A549 (cell line): ENCODE measurements at places on chromosomes 3 and 15.
A peak's percentile ranks its signal among the peaks of the same experiment; 100 is the strongest.

DNA sequence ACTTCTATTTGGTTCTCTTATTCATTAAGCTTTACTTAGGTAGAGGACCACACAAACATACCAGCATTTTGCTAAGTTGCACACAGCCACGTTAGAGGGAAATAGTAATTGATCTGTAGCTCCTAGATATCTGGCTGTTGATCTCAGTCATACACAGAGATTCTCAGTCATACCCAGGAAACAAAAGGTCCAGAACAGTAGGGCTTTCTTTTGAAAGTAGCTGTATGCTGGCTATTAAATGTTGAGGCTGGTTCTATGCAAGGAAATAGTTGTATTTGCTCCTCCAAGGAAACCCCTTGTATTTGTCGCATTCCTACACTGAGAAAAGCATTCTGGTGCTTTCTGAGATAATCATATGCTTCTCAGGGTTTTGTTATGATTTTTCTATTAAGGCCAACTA is 523.8 kb downstream of the SOX2 start:
- no peak for DNase-seq

DNA sequence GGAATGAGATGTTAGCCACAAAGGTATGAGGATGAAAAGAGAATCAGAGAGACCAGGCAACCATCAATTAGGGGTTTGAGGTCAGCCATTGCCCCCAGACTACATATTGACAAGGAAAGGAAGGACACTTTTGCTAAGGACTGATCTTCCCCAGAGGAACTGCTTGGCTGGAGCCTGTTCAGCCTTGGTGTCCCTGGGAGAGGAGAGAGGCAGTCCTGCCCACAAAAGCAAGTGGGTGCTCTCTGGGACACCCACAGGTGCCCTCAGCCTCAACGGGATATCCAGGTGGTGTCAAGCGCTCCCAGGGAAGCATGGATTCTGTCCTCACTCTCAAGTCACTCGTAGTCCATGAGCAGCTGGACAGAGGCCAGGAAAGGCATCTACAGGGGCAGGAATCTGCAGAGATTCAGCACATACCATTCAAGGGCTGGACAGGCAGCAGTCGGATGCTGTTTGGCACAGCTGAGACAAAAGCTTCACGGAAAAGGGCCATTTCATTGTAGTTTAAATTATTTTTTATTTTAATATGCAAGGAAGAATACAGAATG is 166.2 kb downstream of the UACA start:
- peak; percentile 69 for DNase-seq

GRCh38 chr15:40070166-40070557 is 31.2 kb upstream of the SRP14 start:
- no peak for DNase-seq

DNA sequence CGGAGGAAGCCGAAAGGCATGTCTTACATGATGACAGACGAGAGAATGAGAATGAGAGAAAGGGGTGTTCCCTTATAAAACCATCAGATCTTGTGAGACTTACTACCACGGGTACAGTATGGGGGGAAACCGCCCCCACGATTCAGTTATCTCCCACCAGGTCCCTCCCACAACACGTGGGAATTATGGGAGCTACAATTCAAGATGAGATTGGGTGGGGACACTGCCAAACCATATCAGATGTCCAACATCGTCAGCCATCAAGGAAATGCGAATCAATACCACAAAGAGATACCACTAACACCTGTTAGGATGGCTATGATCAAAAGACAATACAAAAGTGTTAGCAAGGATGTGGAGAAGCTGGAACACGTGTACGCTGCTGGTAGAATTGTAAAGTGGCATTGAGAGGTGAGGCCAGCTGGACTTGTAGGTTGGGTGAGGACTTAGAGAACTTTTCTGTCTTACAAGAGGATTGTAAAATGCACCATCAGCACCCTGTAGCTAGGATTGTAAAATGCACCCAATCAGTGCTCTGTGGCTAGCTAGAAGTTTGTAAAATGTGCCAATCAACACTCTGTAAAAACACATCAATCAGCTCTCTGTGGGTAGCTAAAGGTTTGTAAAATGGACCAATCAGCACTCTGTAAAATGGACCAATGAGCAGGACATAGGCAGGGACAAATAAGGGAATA is 37.5 kb downstream of the VGLL4 start:
- DNase-seq, result no peak
